Endothelial cell of umbilical vein (primary cell): ENCODE measurements at places on chromosomes 11 and 22.

GRCh38 chr22:19669570-19669969 lies 44.7 kb upstream of the SEPTIN5 start:
- no peak for DNase-seq

GRCh38 chr11:63775191-63775590 lies 6.6 kb upstream of the ZFTA start:
- no peak for DNase-seq

DNA sequence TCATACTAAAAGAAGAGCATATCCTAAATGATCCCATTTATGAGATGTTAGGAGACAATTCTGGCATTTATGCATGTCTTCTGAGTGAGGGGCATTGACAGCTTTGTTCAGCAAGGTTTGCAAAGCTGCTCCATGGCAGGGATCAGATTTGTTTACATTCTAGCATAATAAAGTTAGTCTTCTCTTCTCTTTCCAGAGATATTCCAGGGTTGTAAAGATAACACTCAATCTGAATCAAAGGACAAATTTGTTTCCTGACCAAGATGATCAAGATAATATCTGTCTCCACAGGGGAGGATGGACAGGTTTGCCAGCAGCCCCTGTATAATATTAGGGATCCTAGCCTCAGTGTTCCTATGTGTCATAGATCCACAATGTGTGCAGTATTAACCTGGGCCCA lies 77.5 kb upstream of the ZC3H12C start:
- no peak for DNase-seq

DNA sequence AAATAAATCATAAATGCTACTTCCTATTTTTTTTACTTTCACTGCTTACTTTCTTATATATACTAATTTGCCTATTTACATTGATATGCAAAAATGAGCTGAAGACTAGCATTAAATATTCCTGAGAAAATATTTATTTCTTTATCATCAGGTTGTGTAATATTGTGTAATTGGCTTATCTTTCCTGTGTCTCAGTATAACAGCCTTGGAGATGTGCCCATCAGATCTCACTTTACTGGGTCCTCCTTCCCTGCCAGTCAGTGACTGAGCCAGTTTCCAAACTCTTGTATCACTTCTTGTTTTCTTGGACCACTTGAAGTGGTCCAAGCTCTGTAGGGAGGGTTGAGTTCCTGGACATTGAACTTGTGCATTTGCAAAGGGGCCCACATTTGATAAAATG lies 900.0 kb downstream of the LUZP2 start:
- no peak for DNase-seq

GRCh38 chr11:36890841-36891240 lies 292.8 kb upstream of the RAG2 start:
- no peak for DNase-seq

GRCh38 chr11:118921121-118921928 lies 4.4 kb downstream of the BCL9L start:
- DNase-seq, result peak; percentile 49
